ENCODE measurements at places on chromosomes 6 and 20. TPM values are rescaled to one million over a fixed set of nuclear protein-coding genes. Genes with fewer than 3 reads are reported as not detected.
A peak's percentile ranks its signal among the peaks of the same experiment; 100 is the strongest.

Gene MATN4
- not detected for total RNA-seq

DNA sequence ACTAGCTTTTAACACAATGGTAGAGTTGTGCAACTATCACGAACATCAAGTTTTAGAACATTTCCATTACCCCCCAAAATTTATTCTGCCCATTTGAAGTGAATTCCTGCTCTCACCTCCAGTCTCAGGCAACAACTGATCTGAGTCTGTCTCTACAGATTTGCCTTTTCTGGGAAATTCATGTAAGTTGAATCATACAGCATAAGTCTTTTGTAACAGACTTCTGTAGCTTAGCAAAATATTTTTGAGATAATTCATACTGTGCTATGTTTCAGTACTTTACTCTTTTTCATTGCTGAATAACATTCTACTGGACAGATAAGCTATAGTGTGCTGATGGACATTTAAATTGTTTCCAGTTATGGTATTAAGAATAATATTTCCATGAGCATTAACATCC, 447.3 kb upstream of the GJE1 start:
- no peak for DNase-seq

DNA sequence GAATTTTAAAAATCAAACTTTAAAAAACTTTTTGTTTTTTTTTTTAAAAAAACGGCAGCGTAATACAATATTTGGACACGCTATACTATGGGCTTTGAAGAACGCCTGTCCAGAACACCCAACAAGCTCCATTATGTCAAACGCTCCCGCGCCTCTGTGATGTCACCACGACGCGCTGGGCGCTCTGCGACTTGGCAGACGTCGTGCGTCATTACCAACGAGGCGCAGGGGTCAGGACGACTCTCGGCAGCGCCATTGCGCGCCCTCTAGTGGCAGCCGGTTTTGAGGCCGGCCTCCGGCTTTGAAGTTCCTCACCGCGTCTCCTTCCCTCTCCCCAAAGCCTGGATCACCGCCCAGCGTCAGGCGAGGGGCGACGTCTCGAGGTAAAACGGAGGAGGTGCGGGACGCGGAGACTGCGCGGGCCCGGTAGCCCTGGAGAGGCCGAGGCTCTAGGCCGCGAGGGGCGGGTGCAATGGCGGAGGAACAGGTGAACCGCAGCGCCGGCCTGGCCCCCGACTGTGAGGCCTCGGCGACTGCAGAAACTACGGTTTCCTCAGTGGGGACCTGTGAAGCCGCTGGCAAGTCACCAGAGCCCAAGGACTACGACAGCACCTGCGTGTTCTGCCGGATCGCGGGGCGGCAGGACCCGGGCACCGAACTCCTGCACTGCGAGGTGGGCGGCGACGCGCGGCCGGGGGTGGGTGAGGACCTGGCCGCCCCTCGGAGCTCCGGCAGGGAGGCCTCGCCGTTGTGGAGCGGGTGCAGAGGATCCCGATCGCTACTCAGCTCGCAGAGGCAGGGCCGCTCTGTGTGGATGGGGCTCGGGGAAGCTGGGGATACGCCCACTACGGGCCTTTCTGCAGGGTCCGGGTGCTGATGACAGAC, at the start of gene HINT3:
Gene HINT3 (plus strand): TSS at position 265 of the 885 bp plus-strand sequence. CDS start 208 bp downstream, at position 473.
- peak; percentile 96 for DNase-seq

Gene ZNF343
- total RNA-seq = 11.8 TPM

Gene CLVS2
- not detected for total RNA-seq

GRCh38 chr6:105907991-105908390, 178.1 kb upstream of the PRDM1 start:
- no peak for DNase-seq

Gene ACSS1
- total RNA-seq = 33.1 TPM

GRCh38 chr20:23085436-23086055, 578 bp downstream of the CD93 start:
- no peak for DNase-seq

DNA sequence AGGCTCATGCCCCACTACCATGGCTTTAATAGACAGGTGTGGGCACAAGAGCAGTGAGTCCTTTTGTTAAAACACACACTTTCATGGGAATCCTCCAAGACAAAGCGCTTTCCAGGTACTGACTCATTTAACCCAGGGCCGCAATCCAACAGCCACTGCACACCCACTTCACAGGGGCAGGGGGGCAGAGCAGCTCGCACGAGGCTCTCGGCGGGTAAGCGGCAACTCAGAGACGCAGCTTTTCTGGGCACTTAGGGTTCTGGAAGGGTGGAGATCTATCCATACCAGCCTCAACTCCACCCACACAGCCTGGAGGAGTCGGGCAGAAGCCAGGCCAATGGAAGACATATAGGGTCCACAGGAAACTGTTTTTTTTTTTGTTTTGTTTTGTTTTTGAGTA, 28.6 kb downstream of the PSMG4 start:
- DNase-seq = no peak

Gene OPRL1
- 1.1 TPM for total RNA-seq

DNA sequence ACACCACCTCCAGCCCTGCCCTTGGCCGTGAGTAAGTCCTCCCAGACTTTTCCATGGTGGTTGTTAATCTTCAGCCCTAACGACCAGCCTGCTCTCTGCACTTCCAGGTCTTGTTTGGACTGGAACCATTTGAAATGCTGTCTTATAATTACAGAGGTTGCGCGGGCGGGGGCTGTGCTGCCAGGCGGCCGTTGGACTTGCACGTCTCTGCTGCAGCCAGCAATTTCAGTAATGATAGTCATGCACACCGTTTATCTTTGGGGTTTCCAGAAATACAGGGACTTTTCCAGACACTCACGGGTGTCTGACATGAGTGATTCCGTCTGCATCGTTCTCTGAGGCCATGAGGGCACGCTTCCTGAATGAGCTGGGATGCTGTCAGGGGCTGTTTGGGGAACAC, 118.2 kb downstream of the BMP7 start:
- DNase-seq = no peak

GRCh38 chr6:117607511-117607910, 5.2 kb upstream of the GOPC start:
- DNase-seq = no peak

GRCh38 chr6:137820952-137821351, 46.1 kb upstream of the TNFAIP3 start:
- no peak for DNase-seq

DNA sequence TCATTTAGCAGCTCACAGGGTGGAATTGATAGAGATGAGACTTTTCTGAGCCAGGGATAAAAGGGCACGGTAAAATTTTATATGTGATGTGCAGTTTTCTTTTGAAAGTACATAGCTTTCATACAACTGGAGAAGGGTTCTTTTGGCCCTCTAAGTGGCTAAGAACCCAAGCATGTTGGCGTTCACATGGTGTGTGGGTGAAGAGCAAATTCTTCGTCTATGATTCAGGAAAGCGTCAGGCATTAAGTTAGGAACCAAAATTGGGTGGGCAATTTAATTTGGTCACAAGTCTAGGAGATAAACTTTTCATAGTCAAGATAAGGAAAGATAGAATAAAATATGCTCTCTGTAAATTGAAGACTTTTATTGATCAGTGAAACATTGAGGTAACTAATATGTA, 153.9 kb downstream of the UTRN start:
- DNase-seq = no peak

DNA sequence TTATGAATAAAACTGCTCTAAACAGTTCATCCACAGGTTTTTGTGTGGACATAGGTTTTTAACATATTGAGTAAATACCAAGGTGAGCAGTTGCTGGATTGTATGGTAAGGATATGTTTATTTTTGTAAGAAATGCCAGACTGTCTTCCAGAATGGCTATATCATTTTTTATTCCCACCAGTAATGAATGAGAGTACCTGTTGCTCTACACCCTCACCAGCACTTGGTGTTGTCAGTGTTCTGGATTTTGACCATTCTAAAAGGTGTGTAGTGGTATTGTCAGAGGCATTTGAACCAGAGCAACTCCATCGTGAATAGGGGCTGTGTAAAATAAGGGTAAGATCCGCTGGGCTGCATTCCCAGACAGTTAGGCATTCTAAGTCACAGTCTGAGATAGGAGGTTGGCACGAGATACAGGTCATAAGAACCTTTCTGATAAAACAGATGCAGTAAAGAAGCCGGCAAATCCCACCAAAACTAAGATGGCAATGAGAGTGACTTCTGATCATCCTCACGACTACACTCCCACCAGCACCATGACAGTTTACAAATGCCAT, 12.9 kb upstream of the NT5E start:
- DNase-seq = no peak

DNA sequence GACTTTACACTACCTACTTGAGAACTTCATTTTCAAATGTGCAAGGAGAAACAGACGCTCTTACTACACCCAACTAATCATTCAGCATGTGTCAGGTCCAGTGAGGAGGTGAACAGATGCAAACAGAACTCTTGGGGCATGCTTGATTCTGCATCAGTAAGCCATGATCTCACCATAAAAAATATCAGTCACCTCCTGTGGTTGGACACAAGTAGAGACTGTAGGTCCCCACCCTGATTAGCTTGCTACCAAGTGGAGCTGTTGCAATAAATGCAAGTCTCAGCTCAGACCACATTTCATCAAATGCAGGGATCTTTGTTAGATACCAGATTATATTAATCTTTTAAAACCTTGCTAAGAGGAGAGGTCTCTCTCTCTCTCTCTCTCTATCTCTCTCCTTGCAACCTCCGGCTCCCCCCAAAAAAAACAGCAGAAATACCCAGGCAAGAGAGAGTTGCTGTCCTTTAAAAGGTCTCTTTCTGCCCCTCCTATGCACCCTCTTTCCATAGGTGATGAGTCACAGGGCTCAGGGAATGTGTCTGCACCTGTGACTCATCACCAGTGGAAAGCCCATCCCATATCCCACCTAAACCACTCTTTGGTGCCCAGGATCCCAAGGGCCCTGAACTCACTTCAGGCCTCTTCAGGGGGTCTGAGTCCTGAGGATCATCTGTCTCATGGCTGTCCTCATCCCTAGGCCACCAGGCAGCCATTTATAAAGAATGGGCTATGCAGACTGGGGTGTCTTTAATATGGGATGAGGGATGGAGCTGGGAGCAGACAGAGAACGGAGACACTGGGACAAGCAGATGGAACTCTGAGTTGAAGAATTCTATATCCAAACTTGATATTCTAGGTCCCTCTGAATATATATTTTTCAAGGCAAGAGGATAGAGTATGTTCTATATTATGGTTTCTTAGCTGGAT, 154.5 kb downstream of the QRSL1 start:
- no peak for DNase-seq

Gene SRMS
- 0.24 TPM for total RNA-seq

DNA sequence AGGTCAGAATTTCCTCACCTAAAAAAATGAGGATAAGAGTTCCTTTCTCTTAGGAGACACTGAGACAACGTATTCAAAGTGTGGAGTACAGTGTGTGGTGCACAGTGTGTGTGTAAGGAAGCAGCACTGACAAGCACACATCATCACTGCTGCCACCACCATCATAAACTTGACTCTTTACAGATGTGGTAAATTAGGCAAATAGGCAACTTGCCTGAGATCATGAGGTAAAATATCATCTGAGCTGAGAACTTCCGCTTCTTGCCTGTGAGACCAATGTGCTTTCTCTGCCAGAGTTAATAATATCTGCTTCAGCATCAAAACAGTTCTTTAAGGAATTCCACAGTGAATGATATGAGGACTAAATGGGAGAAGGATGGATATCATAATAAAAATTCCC, 52.7 kb downstream of the LYRM4 start:
- DNase-seq = no peak

Gene BICRAL
- 32.8 TPM for total RNA-seq

DNA sequence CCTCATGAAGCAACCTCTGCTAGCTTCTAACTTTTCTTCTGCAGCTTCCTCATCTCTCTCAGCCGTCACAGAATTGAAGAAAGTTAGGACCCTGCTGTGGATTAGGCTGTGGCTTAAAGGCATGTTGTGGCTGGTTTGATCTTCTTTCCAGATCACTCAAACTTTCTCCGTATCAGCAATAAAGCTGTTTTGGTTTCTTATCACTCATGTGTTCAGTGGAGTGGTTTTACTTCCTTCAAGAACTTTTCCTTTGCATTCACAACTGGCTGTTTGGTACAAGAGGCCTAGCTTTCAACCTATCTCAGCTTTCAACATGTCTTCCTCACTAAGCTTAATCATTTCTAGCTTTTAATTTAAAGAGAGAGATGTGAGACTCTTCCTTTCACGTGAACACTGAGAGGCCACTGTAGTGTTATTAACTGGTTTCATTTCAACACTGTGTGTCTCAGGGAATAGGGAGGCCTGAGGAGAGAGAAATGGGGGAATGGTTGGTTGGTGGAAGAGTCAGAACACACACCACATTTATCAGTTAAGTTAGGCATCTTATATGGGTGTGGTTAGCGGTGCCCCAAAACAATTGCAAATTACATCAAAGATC, 17.2 kb downstream of the ZSCAN23 start:
- no peak for DNase-seq

GRCh38 chr20:33842346-33842745, 31.2 kb downstream of the CHMP4B start:
- no peak for DNase-seq

DNA sequence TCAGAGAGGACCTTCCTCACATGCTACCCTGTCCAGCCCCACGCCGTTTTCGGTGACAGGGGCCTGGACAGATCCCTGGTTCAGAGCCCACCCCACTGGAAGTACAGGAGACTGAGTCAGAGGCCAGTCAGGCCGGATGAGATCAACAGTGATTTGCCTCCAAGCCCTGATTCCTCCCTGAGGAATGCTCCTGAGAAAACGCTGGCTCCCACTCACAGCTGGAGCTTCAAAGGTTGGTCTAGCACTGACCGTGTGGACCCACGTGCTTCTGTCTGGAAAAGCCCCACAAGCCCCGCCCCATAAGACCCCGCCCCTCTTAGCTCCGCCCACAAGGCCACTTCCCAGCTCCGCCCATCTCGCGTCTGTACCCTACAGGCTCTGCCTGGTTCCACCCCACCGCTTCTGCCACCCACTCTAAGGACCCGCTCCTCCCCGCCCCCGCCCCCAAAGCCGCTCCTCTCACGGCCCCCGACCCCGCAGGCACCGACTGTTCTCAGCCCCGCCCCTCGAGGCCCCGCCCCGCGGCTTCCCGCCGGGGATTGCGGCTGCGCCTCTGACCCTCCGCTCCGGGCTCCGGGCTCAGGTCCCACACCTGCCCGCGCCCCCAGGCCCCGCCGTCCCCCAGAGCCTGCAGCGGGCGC, 64.9 kb upstream of the BHLHE23 start:
- no peak for DNase-seq

DNA sequence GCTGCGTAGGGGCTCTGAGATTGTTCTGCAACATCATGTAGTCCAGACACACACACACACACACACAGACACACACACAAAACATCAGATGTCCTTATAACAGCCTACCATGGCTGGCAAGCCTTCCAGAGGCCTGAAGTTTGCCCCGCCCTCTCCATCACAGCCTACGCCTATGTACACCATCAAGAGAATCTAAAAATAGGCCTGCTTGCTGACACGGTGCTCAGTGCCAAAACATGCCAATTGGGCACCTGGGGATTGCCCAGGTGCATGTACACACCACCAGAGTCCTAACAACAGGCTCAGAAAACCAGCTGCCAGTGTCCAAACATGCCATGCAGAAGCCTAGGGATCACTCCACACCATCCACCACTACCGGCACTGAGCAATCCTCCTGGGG, 391.7 kb upstream of the SPTLC3 start:
- no peak for DNase-seq

DNA sequence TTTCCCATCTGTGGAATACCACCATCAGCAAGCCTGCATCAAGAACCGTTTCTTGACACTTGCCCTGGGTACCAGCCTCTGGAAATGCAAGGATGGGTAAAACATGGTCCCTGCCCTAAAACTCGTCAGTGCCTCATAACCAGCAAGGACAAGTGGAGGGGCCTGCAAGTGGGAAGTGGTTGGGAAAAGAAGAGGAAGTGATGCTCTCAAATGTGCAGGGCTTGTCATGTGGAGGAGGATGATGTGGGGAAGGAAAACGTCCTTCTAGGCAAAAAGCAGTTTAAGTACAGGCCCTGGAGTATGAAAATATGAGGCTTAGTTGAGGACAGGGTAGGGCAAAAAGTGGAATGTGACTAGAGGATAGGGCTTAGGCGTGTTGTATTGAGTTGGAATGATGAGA, 19.0 kb downstream of the RREB1 start:
- no peak for DNase-seq

Gene KCNK15
- 0.19 TPM for total RNA-seq

All from naive thymus-derived CD4-positive, alpha-beta T cell (primary cell).